Activated CD4-positive, alpha-beta T cell treated with anti-CD3 and anti-CD28 coated beads for 4 hours (primary cell): ENCODE measurements at places on chromosomes 13 and 19.

GRCh38 chr19:5536337-5536894 lies 31.3 kb downstream of the TINCR start:
- DNase-seq = no peak

DNA sequence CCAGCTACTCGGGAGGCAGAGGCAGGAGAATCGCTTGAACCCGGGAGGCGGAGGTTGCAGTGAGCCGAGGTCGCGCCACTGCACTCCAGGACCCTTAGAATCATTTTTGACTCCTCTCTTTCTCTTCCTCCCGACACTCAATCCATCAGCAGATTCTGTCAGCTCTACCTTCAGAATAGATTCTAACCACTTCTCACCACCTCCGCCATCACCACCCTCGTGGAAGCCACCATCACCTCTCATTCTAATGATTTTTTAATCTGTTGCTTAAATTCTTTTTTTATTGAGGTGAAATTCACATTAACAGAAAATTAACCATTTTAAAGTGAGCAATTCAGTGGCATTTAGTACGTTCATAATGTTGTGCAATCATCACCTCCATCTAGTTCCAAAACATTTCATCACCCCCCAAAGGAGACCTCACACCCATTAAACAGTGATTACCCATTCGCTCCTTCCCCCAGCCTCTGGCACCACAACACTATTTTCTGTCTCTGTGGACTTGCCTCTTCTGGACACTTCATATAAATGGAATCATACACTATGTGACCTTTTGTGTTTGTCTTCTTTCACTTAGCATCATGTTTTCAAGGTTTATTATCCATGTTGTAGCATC lies 5.0 kb upstream of the CCDC61 start:
- DNase-seq = no peak

DNA sequence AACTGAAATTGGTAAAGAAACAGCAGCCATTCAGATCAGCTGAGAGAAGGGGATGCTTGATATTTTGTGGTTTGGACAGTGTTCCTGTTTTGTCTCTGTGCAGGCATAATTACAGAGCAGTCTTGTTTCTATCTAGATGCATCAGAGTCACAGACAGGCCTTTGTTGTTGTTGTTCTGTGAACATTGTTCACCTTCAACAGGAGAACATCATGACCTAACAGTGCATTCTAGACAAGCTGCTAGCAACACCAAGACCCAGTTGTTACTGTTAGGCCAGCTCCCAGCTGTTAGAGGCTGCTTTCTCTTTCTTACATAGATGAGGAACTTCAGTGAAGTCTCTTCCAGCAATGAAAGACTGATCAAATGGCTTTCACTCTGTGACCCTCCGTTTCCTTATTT lies 8.5 kb upstream of the LSR start:
- DNase-seq = no peak

- DNase-seq = no peak
Measured at GRCh38 chr19:52211203-52211602, 21.4 kb downstream of the PPP2R1A start.

DNA sequence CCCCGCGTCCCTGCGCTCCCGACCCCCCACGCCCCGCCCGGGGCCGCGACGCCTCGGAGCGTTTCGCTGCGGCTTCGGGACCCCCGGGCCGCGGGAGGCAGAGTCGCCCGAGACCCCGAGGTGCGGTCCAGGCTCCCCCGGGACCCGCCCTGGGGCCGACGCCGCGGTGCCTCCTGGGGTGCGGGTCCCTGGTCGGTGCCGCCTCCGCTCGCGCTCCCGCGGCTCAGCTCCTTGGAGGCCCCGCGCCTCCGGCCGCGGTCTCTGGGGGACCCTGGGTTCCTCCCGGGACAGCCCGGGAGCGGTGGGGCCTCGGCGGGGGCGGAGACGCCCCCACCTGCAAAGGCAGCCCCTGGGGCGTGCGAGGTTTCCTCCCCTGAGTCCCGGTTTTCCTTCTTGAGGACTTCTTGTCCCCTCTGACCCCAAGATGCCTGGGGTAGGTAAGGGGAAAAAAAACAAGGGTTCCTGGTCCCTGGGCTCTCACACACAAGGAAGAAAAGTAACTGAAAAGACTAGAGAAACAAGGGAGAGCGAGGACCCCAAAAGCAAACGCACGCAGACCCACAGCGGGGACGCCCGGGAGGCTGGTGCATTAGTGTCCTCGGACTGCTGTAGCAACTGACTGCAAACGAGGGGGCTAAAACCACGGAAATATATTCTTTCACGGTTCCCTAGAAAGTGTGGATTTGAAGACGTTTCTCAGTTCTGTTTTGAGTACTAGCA lies 740 bp downstream of the ZNF555 start:
- DNase-seq = no peak

DNA sequence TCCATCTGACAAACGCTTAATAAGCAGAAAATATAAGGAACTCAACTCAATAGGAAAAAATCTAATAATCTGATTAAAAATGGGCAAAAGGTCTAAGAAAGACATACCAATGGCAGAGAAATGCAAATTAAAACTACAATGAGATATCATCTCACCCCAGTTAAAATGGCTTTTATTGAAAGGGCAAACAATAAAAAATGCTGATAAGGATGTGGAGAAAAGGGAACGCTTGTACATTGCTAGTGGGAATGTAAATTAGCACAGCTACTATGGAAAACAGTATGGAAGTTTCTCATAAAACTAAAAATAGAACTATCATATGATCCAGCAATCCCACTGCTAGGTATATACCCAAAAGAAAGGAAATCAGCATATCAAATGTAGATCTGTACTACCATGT lies 508.8 kb upstream of the GPC6 start:
- no peak for DNase-seq

- no peak for DNase-seq
Measured at GRCh38 chr13:40465015-40465390, 201.4 kb downstream of the FOXO1 start.

DNA sequence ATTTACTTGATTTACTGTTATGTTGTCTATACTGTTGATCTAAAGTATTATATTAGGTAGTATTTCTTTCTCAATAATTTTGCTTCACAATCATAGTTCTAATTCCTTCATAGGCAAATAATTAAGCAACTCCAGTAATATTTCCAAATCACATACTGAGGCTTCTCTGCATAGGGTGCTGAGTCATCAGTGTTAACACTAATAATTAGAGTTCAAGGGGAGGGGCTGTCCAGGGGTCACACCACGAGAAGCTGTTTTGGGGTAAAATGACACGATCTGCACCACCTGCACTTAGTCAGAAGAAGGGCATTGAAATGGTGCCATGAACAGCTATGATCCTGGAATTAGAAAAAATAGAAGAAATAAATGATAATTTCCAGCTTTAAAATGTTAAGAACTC lies 1230.9 kb upstream of the SLC10A2 start:
- no peak for DNase-seq

- no peak for DNase-seq
Measured at GRCh38 chr19:47022140-47022536, 2.5 kb downstream of the NPAS1 start.

- no peak for DNase-seq
Measured at GRCh38 chr19:51589511-51589910, 18.4 kb downstream of the ZNF175 start.

- DNase-seq = no peak
Measured at GRCh38 chr19:6088602-6089049, 21.7 kb downstream of the RFX2 start.

DNA sequence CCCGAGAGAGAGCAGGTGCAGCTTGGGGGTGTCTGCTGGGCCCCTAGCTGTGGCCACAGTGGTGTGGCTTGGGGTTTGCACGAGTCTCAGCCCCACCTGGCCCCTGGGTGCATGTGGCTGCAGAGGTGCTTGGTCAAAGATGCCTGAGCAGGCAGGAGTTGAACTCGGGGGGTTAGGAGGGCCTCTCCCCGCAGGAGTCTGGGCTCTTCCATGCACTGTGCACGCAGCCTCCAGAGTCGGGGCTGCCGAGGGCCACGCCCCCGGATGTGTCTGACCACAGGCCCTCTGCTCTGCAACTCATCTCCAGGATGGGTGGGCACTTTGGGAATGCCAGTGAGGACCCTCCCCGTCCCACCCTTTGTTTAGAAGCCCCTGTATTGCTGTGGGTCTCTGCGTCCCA lies 91.5 kb upstream of the MCF2L start:
- no peak for DNase-seq

DNA sequence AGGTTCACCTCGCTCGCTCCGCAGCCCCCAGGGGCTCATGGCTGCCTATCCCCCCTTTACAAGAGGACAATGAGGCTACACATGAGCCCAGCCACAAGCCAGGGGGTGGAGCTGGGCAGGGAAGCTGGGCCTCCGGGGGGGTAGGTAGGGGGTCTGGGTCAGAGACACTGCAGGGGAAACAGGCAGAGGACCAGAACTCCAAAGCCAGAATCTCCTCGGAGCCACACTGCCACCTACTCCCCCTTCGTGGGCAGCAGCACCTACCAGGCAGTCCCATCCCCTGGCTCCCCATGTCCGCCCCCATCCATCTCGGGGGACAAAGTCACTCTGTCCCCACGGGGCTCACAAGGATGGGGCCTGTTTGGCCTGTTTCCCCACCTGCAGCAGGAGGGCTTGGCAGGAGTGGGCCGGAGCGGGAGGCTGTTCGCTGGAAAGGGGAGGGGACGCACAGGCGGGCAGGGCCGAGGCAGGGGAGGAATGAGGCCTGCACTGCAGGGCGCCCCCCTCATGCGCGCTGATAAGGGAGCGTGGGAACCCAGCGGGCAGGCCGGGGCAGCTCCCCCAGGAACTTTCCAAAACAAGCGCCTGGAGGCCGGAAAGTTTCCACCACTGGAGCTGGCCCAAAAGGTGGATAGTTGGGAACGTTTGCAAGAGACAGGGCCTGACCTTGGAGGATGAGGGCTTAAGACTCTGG lies 545 bp upstream of the ISYNA1 start:
- no peak for DNase-seq

DNA sequence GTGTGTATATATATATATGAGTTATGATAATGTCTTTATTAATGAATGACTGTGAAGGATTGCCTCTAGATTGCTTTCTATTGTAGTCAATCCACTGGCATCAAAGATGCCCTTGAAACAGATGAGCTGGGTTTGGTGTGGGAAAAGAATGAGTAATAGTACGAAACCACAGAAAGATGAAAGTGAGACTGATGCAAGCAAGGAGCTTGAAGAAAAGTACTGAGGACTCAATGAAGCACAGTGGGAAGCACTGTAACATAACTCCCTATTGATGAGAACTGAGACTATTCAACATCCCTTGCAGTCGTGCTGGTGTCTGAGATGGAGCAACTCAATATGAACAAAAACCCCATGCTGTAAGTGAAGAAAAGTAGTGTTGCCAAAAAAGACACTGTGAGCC lies 1794.2 kb downstream of the SLITRK5 start:
- no peak for DNase-seq

DNA sequence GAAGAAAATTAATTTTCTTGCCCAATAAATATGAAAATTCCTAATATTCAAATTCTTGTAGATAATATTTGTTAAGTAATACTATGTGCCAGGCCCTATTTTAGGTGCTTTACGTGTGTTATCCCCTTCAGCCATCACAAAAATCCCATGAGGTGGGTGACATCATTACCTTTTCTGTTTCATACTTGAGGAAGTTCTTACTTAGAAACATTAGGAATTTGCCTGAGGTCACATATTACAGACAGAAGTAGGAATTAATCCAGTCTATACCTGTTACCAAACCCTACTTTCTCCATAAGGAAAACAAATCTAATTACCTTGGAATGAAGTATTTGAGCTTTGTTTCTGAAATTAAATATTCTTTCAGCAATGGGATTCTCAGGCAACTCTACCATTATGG lies 336.1 kb downstream of the GPC6 start:
- DNase-seq = no peak

DNA sequence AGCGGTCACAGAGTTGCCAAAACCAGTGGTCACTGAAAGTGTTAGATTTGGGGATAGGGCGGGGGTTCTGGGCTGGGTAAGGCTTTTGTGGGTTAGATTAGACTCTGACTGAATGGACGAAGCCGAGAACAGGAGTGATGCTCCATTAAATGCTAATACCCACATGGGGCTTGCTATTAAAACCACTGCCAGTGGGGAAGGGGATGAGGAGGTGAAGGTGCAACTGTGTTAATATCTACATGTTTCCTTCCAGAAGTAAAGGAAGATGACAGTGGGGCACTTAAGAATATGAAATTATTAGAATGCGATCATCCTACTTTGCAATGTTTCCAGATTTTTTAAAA lies 573 bp upstream of the ZNF614 start:
- no peak for DNase-seq

DNA sequence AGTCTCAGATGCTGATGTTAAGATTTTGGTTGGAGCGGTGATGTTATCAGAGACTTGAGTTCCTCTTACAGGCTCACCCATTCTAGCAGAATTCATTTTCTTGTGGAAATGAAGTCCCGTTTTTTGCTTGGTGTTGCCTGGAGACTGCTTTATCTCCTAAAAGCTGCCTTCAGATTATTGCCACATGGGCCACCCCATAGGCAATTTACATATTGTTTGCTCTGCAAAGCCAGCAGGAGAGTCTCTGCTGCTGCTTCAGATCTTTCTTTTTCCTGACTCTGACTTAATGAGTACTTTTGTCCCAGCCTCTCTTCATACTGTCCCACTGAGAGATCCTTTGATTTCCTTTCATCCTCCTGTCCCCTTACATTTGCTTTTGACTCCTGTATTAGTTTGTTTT lies 114.6 kb downstream of the TDRD3 start:
- DNase-seq = no peak

GRCh38 chr19:16416991-16417390 lies 54.8 kb downstream of the EPS15L1 start:
- no peak for DNase-seq

DNA sequence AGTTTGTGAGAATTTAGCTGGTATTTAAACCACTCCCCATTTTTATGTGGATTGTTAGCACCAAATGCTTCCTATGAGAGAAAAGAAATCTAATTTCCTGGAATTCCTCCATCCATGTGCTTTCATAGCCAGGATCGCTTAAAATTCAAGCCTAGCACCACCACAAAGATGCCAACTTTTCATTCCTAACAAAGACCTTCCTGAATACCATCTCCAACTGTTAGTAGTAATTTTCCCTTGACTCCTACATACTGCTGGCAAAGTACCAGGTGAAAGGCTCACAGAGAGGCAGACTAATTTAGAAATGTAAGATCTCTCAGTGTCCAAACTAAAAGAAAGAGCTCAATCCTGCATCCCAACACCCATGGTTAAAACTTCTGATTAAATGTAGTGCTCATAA lies 386.3 kb downstream of the KCTD12 start:
- DNase-seq = no peak

DNA sequence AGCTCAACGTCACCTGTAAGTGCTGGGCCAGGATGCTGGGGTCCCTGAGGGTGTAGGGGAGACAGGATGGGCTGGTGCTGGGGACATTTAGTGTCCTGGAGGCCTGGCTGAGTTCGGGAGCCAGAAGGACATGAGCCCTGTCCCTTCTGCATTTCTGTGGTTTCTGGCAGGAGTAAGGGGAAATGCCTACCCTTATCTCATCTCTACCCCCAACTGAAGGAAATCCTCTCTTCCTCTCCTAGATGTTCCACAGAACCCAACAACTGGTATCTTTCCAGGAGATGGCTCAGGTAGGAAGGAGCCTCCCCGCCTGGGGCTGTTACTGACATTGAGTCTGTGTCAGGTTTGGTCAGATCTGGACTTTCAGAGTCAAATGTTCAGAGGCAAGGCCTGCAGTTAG lies 1.2 kb downstream of the CD33 start:
- no peak for DNase-seq

- DNase-seq = no peak
Measured at GRCh38 chr13:19362946-19363510, 181.4 kb upstream of the TUBA3C start.

GRCh38 chr19:28288572-28289264 lies 924.2 kb downstream of the UQCRFS1 start:
- DNase-seq = no peak
